HAP-1 (cell line): ENCODE measurements at places on chromosomes 11 and 22.

GRCh38 chr22:25970374-25970911 lies 198.8 kb upstream of the SEZ6L start:
- no peak for DNase-seq

DNA sequence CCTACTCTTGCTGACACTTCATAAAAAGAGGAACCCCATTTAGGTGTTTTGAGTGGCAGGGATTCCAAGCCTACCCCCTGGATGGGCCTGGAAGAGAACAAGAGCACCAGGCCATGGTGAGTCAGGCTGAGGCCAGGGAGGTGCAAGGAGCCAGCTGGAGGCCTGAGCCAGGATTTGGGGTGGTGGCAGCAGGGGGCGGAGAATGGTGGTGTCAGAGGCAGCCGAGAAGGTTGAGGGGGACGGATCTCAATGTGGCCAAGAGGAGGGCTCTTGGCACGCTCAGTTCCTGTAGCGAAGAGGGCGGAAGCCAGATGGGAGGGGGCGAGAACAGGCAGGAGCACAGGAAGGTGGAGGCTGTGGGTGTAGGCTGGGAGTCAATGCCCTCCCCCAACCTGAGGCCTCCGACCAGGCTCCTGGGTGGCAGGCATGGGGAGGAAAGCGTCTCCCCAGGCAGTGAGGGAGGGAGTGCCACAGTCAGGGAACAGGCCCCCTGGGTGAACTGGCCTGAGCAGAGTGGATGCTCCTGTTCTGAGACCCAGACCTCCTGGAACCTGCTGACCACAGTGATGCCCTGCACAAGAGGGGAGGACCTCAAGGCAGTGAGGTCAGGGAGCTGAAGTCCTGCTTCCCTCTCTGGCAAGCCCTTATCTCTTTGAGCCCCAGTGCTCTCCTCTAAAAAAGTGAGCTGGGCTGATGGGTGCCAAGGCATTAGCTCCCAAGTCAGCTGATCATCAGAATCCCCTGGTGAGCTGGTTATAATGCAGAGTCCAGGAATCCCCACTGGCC lies 13.9 kb downstream of the RTN4RL2 start:
- no peak for DNase-seq

GRCh38 chr11:5476186-5476819 lies 12.2 kb upstream of the OR52D1 start:
- peak; percentile 34 for DNase-seq

DNA sequence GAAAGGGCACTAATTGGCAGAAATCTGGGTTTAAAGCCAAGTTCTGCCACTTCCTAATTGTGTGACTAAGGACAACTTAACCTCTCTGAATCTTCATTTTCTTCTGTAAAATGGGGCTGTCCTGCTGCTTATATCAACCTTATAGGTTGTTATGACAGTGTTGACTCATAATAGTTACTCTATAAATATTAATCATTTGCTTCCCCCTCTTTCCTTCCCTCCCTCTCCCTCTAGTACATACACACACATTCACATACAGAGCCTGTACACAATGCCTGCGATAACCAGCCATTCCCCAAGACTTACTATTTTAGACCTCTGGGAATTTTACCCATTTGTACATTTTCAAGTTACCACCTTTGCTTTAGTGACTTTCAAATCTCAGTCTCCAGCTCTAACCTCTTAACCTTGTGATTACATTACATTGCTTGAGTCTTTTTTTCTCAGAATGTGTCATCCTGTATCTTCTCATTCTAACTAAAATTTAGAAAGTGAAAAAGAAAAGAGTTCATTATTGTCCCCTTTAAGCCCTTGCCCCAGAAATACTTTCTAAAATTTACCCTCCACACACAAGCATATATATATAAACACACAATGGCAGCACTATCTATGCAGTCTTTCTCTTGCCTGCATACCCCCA lies 31.9 kb downstream of the GDPD4 start:
- DNase-seq = no peak

- DNase-seq = no peak
These were observed 3.6 kb downstream of the SHISAL1 start for GRCh38 chr22:44309137-44309536.
